ENCODE measurements at places on chromosomes 3 and 15.

- no peak for DNase-seq
Measured at GRCh38 chr3:170043506-170043905, 5.7 kb downstream of the GPR160 start.

- no peak for DNase-seq
Measured at GRCh38 chr3:27637346-27637995, 84.7 kb downstream of the EOMES start.

GRCh38 chr15:36370051-36370730 is 209.2 kb upstream of the CDIN1 start:
- DNase-seq = no peak

GRCh38 chr3:191376516-191377141 is 46.3 kb upstream of the UTS2B start:
- DNase-seq = no peak

DNA sequence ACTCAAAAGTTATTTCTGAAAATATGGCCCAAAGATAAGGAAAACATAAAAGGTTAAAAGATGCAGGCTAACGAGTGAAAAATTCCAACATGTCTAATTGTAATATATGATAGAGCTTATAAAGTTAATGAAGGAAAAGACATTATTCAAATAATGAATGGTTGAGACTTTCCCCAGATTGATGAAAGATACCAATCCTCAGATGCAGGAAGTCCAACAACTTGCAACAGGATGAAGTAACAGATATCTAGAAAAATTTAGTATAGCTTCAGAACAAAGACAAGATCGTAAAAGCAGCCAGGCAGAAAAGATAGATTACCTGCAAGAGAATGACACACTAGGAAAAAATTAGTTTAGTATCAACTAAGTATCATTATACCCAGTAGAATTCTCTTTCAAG is 546.4 kb upstream of the PPP2R3A start:
- no peak for DNase-seq

DNA sequence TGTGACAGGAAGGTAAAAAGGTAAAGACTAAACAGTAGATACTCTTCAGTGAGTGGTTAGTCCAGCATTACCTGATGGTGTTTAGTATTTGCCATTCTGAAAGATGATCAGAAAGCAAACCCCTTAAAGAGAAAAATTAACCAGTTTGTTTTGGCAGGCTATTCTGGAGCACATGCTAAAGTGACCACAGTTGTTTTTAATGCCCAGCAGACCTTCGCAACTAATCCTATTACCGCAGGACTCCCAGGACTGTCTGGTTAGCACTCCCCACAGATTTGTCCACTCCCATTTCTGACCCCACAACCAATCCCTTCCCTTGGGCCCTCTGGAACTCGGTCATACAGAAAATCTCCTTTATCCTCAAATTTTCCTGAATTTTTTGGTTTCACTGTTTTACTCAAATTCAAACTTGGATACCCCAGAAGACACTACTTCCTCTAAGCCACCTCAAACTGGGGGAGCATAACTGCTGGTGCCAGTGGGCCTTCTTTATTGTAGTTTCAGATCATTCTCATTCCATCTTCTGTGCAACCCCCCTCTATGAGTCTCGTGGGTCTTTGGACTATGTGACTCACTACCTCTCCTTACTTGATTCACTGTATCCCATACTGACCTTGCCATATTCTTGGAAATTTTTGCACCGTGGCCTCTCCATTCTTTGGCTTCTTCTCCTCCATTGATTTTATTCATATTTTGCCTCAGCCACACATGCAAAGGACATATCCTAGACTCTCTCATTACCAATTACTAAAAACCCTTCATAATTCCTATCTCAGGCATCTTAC is 104.4 kb downstream of the RBMS3 start:
- no peak for DNase-seq

GRCh38 chr3:126516152-126516935 is 1.2 kb downstream of the UROC1 start:
- DNase-seq = no peak

- no peak for DNase-seq
Measured at GRCh38 chr3:111862974-111863373, 3.9 kb downstream of the PHLDB2 start.

DNA sequence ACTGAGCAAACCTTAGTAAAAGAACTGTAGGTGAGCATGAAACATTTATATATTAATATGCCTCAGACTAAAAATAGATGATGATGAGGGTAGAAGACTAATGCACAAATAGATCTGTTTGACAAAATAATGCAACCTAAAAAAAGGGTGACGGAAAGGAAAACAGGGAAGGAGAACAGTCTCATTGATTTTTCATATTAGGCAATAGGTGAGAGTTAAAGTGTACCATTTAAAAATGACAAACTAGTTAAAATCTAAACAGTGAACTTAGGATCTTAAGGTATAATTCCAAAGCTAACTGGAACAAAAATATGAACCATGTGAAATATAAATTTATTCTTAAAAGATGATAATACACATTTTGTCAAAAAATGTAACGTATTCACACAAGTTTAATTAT is 1347.6 kb downstream of the SI start:
- DNase-seq = no peak

GRCh38 chr15:90497912-90498311 is 31.8 kb upstream of the CRTC3 start:
- DNase-seq = no peak

DNA sequence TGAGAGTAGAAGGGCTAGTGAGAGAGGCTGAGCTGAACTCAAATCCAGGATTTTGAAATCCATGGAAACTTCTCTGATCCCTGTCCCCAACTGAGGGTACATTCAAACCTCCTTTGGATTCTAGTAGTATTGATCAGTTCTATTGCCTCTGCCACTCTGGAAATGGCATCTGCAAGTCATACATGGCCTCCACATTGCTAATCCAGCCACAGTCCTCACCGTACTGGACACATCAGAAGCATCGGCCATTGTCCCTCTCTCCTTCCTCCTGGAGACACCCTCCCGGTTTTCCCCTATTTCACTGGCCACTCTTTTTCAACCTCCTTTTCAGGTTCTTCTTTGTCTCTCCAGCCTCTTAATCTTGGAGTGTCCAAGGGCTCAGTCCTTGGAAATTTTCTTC is 66.9 kb downstream of the ETV5 start:
- no peak for DNase-seq

DNA sequence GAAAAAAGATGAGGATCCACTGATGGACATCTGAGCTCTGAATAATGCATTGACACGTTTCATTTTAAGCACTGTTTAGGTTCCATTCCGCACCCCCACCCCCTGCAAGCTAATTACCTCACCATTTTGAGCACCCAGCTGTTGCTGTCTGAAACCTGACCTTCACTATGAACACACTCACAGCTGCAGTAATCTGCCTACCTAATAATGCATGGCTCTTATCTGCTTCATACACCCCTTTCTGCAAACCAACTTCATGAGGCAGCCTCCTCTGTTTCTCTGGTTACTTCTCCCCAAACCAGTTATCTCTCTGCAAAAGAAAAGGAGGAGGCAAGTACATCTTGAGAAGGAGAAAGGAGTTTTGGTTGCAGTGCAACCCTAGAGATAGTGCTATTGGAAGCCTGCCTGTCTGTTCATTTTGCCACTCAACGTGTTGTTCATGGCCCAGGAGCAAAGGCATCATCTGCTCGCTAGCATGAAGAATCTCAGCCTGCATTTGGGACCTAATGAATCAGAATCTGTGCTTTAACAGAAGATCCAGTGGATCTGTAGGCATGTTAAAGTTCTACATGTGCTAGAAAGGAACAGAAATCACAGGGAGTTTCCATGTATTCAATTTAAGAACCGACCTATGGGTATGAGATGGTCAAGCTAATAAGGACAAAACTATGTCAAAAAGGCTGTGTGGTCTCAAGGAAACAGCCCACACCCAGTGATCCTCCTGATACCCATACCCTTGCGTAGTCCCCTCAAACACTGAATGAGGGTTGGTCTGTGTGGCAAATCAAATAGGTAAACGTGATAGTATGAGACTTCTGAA is 87.2 kb downstream of the MB21D2 start:
- DNase-seq = no peak

DNA sequence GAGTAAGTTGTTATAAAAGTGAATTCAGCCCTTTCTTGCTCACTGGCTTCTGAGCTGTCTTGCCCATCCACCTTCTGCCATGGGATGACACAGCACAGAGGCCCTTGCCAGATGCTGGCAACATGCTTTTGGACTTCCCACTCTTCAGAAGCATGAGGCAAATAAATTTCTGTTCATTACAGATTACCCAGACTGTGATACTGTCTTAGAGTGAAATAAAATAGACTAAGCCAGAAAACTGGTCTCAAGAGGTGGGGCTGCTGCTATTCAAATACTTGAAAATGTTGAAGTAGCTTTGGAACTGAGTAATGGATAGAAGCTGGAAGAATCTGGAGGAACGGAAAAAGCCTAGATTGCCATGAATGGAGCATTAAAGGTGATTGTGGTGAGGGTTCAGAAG is 170.4 kb downstream of the ZMAT3 start:
- DNase-seq = no peak

DNA sequence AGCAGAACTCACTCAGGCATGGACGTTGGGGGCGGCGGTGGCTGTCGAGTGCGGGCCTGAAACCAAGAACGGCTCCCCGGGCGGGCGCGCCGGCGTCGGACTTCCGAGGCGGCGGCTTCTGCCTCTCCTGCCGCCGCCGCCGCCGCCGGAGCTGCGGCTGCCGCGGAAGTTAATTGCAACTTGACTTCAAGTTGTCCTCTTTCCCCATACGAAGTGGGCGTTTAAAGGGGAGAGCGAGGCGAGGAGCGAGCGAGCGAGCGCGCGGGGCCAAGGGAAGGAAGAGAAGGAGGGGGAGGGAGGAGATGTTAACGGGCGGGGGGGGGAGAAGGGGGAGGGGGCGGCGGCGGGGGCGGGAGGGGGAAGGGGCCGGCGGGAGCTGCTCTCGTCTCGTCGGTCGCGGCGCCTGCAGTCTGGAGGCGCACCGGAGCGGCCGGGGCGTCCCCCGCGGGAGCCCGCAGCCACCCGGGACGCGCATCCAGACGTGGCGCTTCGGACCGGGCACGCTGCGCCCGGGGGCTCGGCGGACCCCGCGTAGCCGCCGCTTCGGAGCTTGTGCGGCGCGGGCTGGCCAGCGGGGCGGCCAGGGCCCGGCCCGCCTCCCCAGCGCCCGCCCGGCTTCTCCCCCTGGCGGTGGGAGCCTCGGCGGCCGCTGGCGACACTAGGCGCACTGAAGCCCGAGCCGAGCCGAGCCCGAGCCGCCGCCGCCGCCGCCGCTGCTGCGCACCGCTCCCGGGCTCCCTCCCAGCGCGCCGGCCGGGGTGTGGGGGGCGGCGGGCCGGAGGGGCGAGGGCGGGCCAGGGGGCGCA is 19.7 kb upstream of the SATB1 start:
- peak; percentile 66 for DNase-seq

Measured in stimulated activated CD4-positive, alpha-beta T cell treated with anti-CD3 and anti-CD28 coated beads, Interleukin-15, amount 100 ng/mL, for 1 hour (primary cell).